ENCODE measurements at places on chromosomes 6 and 20. TPM values are rescaled to one million over a fixed set of nuclear protein-coding genes. Genes with fewer than 3 reads are reported as not detected.
A peak's percentile ranks its signal among the peaks of the same experiment; 100 is the strongest.

EMILIN3 gene
- polyA plus RNA-seq, result 7.0 TPM

ZKSCAN8 gene
- 37.6 TPM for polyA plus RNA-seq

SEMG1 gene
- 0.16 TPM for polyA plus RNA-seq

XKR7 gene
- 0.43 TPM for polyA plus RNA-seq

MYB gene
- 4.3 TPM for polyA plus RNA-seq

SLC17A1 gene
- polyA plus RNA-seq, result 32.8 TPM

FAXC gene
- polyA plus RNA-seq, result 4.3 TPM

IL17F gene
- 0.36 TPM for polyA plus RNA-seq

DPPA5 gene
- not detected for polyA plus RNA-seq

ENPP3 gene
- 12.8 TPM for polyA plus RNA-seq

SNX21 gene
- 18.4 TPM for polyA plus RNA-seq

OR2B6 gene
- polyA plus RNA-seq, result not detected

CBLN4 gene
- polyA plus RNA-seq, result 2.6 TPM

KIF13A gene
- 33.1 TPM for polyA plus RNA-seq

TGM2 gene
- polyA plus RNA-seq, result 42.3 TPM

LINC00237 gene
- not detected for polyA plus RNA-seq

SAMD10 gene
- polyA plus RNA-seq, result 10.0 TPM

- peak; percentile 38 for DNase-seq
These were observed 39.0 kb downstream of the GMPR start for GRCh38 chr6:16277101-16277981.

DNA sequence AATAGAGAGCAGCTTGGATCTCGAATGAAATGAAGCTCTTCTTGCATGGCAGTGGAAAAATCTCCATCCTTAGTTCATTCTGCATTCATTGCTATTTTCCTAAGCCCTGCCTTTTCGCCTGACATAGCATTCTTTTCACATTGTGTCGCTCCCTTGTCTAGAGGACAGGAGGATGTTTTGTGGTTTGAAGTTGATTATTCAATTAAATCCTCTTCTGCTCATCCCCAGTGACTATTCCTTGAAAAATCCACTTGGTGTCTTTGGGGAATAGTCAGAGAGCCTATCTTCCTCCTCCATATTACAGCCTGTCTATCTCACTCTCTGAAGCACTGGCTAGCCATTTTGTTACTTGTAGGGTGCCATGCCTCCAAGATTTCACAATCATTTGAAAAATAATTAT is 161.2 kb downstream of the KLHL32 start:
- no peak for DNase-seq

- no peak for DNase-seq
These were observed 147.8 kb downstream of the CD83 start for GRCh38 chr6:14265049-14266021.

- DNase-seq, result no peak
These were observed 130.7 kb downstream of the DLL1 start for GRCh38 chr6:170160031-170160627.

GRCh38 chr6:137665342-137665934 is 171.2 kb upstream of the OLIG3 start:
- peak; percentile 52 for DNase-seq

DNA sequence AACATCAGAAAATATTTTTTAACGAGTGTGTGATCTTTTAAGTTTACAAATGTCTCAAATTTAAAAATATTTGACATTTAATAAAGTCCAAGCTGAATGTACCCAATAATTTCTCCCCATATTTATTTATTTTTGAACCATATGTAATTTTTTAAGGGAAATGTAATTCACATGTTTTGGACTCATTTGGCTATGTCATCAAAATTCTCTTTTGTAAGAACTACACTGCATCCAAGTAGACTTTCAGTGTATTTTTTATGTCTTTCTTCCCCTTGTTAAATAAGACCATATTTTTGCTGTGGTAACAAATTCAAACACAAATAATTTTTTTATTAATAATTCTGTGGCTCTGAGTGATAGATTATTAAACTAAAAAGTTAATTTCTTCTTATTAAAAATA is 365.2 kb downstream of the CD109 start:
- DNase-seq, result no peak

DNA sequence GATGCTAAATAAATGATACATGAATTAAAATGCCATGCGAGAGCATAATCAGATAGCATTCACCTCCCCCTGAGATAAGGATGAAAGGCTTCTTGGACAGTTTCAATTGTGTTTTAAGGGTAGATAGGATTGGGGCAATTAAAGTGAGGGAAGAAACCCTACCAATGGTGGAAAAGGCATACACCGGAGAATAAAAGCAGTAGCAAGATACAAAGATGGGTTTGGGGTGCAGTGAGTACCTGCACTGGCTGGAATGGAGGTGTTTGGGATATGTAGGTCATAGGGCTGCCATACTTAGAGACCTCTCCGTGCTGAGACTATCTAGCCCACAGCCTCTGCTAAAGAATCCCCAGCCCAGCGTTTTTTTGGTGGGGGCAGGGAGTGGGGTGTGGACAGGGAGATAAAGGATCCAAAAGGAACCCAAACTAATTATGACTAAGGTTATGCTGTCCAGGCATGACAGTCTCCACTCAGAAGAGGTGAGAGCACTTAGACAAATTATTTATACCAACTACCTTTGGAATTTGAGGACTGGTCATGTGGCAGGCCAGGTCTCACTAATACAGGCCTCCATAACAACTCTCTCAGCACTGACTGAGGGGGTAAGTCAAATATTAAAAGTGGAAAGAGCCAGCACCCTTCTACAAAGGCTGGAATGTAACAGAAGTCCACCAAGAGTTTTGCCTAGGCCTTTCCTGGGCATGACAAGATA is 280.8 kb downstream of the ADGB start:
- DNase-seq, result no peak

GRCh38 chr6:11772109-11772825 is 6.3 kb downstream of the ADTRP start:
- DNase-seq, result peak; percentile 35

DNA sequence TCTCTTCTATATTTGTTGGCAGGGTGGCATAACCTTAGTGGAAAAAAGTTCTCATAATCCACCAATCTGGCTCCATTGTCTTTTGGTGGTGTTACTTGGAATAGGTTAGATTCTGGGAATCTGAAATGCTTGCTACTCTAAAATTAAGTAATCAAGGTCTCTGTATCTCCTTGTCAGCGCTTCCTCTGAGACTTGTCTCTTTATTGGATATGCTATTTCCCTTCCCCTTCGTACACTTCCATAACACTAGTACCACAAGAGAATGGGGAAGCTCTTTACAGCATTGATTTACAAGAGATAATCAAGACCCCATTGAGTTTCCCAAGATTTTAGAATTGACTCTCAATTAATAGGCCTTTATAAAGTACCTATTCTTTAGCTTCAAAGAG is 280.2 kb downstream of the ADGB start:
- DNase-seq, result no peak

GRCh38 chr20:35187584-35188190 is 15.8 kb downstream of the PROCR start:
- no peak for DNase-seq

GRCh38 chr6:11791354-11792107 is 12.9 kb upstream of the ADTRP start:
- no peak for DNase-seq

GRCh38 chr20:57652606-57653545 is 32.6 kb upstream of the ZBP1 start:
- no peak for DNase-seq

DNA sequence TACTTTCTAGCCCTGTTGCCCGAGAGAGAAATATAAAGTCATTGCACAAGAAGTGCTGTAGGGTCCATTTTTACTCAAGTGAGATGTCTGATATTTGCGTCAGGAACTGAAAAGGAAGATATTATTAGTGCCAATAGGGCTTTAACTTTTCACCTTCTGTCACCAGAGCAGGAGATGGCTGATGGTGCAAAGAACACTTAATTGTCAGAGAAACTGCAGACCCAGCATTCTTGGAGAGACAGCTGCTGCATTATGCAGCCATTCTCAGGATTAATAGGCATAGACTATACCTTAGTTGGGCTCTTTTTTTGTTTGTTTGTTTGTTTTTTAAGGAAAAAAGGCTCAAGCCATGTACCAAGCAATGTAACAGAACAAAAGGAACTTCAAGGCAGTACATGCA is 179.4 kb downstream of the RPS12 start:
- DNase-seq, result no peak

- DNase-seq, result no peak
These were observed 28.5 kb downstream of the MYH7B start for GRCh38 chr20:34983995-34984735.

- DNase-seq, result no peak
These were observed 225.3 kb downstream of the RIMS1 start for GRCh38 chr6:72111611-72112010.

GRCh38 chr6:99334526-99335127 is 14.8 kb downstream of the FAXC start:
- DNase-seq, result no peak

DNA sequence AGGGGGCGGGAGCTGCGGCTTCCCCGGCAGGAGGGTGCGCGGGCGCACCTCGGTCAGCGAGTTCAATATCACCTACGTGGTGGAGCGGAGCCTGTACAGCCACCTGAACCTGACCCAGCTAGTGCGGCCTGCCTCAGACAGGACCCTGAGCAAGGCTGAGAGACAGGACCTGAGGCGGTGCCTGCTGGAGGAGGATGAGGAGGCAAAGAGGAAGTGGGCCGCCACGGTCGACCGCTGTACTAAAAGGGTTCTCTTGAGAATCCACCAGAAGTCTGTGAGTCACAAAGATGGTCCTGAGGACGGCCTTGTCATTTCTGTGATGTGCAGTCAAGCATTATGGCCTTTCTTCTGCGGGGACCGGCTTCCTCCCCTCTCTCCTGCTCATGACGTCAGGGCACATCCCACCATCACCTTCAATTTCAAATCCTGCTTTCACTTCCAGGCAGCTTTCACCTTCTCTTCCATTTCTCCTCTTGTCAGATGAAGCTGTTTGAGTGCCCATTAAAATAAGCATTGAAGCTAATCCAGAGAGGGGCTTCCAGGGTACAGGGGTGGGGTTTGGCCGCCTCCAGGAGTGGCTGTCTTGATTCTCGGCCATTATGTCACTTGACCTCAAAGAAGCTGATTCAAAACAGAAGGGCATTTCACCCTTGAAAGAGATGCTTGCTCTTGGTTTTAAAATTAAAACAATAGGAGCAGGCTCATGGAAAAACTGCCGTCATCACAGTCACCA is 177.6 kb downstream of the SASH1 start:
- DNase-seq, result no peak

- no peak for DNase-seq
These were observed 66.4 kb downstream of the AFDN start for GRCh38 chr6:167892835-167893815.

GRCh38 chr6:147950623-147950987 is 392.0 kb upstream of the SASH1 start:
- no peak for DNase-seq

DNA sequence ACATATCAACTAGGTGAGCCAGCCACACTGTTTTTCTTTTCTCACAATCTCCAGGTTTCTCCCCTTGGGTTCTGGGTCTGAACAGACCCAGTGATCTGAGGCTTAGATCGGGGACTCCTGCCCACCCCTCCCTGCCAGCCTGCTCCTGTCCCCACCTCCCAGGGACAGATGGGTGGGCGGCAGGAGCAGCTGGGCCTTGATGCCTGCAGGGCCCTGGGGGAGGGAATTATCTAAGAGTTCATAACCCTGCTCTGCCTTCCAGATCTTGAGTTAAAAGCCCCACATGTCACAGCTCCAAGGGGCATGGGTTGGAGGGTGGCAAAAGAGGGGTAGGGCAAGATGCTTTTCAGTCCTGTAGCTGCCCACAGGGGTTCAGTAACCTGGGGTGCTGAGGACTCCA is 5.2 kb upstream of the XKR7 start:
- no peak for DNase-seq

GRCh38 chr20:24164360-24164759 is 175.8 kb upstream of the GGTLC1 start:
- no peak for DNase-seq

DNA sequence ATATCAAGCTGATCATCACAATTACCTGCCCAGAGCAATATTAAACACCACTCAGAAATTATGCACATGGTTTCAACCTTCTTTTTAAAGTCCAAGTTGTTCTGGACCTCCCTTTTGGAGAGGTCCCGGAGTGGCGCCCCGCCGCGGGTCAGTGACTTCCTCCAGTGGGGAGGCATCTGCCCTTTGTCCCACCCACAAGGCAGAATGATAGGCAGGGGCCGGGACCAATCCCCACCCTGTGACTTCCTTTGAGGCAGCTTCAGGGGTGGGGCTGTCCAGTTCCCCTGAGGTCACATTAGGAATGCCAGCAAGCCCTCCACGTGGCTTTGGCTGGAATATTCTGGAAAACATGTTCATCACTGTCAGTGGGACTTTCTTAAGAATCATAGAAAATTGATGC is 207.0 kb downstream of the ANKRD60 start:
- no peak for DNase-seq

- no peak for DNase-seq
These were observed 202.5 kb downstream of the FOXA2 start for GRCh38 chr20:22381812-22382416.

- DNase-seq, result peak; percentile 81
These were observed 88.4 kb downstream of the CDC5L start for GRCh38 chr6:44475779-44476434.

DNA sequence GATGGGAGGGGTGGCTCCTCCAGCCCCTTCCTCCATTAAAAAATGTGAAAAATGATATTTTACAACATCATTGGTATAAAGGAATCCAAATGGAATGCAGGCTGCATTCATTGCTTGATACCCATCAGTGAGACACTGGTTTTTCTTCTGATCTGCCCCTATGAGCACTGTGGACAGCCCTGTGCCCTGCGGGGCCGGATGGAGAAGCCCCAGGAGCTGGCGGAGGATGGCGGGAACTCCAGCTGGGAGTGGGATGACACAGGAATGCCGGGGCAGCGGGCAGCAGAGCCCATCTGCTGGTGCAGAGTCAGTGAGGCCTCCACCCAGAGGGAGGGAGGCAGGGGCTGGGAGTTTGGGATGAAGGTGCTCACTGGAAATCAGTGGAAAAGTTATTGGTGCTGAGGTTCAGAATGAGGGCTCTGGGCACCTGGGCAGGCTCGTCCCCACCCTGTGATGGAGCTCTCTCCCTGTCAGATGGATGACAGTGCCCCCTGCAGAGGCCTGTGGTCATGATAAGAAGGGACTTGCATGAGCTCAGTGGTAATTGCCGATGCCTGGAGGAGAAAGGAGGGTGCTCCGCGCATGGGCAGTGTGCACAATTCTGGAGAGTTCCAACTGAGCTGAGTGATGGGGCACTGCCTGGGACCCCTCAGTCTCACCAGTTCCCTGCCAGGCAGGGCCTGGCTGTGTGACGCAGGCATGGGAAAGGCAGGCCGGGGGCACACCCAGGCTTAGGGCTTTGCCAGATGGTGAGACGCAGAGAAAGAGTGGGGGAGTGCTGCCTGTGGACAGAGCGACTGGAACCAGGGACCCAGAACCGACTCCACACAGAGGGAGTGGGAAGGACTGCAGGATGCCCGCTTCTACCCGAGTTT is 23.2 kb downstream of the CTCFL start:
- DNase-seq, result no peak

DNA sequence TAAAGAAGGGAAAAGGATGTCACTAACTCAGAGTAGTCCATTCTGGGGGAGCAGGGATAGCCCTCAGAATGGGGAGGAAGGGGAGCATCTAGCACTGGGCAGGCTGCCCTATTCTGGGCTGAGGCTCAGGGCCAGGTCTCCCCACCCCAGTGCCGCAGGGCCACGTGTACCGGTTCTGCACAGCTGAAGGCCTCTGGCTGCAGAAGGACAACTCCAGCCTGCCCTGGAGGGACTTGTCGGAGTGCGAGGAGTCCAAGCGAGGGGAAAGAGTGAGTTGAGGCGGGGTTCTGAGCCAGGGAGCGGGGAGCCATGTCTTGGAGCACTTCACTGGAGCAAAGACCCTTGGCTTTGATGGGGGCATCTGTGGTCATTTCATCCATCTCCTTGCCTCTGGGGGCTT is 17.0 kb downstream of the GLP1R start:
- DNase-seq, result no peak

- DNase-seq, result no peak
These were observed 28.1 kb downstream of the ADGRF5 start for GRCh38 chr6:46893648-46894047.
